ENCODE measurements at places on chromosomes 2 and 18.
A peak's percentile ranks its signal among the peaks of the same experiment; 100 is the strongest.

DNA sequence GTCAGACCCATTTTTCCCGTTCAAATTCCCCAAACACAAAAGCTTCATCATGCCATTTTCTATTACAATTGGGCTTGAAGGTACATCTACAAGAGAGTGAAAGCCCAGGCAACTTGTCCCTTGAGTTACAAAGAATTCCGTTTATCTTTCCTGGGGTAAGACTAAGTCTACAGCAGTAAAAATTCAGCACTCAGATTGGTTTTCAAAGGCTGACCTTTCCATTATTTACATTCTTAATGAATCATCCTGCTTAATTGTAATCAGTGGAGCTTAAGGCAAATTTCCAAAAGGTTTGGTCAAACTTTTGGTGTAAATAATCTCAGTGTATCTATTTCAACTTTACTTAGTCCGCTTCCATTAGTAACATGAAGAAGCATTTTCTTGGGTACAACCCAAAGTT, 33.4 kb upstream of the ST3GAL5 start:
- no peak overlapping the region for H3K4me3 ChIP-seq
- DNase-seq: no peak
- no peaks in the 10 kb centered on the region for H3K36me3 ChIP-seq

DNA sequence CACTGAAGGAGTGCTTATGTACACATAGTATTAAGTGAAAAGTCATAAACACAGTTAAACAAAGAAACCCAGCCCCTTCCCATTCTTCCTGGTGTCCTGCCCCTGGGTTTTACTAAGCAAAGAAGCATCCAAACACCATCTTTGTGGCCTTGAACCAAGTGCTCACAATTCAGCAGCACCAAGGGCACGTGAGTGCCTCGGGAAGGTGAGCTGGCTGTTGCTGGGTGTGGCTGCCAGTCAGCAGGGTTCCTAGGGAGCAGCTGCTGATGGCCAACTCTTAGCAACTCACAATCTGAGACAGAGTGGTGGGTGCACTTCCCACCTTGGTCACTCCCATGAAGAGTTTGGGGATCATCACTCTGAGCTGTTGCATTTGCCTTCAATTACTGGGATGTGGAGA, 97.7 kb upstream of the PGAP1 start:
- peaks cover 7% of the 10 kb centered on the region for H3K36me3 ChIP-seq
- no peaks in the 10 kb centered on the region for H3K4me1 ChIP-seq
- no peak overlapping the region for H3K27ac ChIP-seq
- no peak for DNase-seq
- no peak overlapping the region for H3K4me3 ChIP-seq
- no peaks in the 10 kb centered on the region for H3K27me3 ChIP-seq

DNA sequence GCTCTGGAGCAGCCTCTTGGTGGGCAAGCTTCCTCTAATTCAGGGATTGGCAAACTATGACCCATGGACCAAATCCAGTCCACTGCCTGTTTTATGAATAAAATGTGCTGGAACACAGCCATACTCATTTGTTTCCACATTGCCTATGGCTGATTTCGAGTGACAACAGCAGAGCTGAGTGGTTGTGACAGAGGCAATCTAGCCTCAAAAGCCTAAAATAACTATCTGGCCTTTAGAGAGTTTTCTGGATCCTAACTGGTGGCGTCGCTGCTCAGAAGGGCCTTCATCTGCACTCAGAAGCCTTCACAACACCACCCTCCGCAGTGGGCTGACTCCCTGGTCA, 147.1 kb downstream of the CCBE1 start:
- H3K27ac ChIP-seq: no peak overlapping the region
- no peaks in the 10 kb centered on the region for H3K27me3 ChIP-seq
- DNase-seq: no peak
- H3K4me1 ChIP-seq: no peaks in the 10 kb centered on the region
- H3K4me3 ChIP-seq: no peak overlapping the region

GRCh38 chr2:86073225-86073624, 32.5 kb downstream of the POLR1A start:
- H3K4me1 ChIP-seq: peaks cover 17% of the 10 kb centered on the region
- no peak for DNase-seq
- H3K27ac ChIP-seq: no peak overlapping the region
- no peak overlapping the region for H3K4me3 ChIP-seq
- peaks cover 62% of the 10 kb centered on the region for H3K36me3 ChIP-seq

DNA sequence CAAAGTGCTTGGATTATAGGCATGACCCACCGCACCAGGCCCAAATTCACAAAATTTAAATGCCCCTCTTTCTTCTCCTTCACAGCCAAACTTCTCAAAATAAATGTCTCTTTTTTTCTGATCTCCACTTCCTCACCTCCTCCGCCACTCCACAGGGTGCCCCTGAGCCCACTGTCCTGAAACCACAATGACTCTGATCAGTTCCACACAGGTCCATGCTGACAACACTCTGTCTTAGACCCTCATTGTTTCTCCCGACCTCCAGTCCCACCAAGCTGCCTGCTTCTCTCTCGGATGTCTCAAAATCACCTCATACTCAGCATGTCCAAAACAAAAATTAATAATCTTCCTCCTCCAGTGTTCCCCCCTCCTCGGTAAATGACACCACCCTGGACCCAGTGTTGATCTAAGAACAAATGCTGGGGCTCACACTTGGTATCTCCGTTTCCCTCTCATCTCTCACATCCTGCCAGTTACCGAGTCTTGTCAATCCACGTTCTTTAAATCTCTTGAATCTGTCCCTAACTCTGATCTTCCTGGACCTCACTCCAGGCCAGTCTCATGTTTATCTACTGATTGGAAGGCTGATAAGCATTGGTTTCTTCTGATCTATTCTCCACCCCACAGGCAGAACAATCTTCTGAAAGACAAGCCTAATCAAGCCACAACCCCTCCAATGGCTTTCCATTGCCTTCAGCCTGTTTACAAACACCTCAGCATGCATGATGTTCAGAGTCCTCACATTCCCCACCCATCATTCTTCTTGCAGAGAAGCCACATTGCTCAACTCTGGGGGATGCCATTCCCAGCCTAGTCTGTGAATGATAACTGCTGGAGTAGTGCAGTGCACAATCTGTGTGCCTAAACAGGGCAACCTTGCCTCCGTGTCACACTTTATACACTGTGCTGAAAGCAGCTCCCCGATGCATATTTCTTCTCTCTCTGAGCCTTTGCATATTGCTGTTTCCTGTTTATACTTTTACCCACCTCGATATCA, 12.4 kb upstream of the ANKRD44 start:
- no peaks in the 10 kb centered on the region for H3K36me3 ChIP-seq
- peaks cover 35% of the 10 kb centered on the region for H3K4me1 ChIP-seq
- H3K27ac ChIP-seq: no peak overlapping the region
- no peaks in the 10 kb centered on the region for H3K27me3 ChIP-seq
- no peak overlapping the region for H3K4me3 ChIP-seq

GRCh38 chr18:33157893-33158292, 282.6 kb downstream of the CCDC178 start:
- H3K4me3 ChIP-seq: no peak overlapping the region
- no peaks in the 10 kb centered on the region for H3K36me3 ChIP-seq
- H3K27ac ChIP-seq: no peak overlapping the region
- no peak for DNase-seq

DNA sequence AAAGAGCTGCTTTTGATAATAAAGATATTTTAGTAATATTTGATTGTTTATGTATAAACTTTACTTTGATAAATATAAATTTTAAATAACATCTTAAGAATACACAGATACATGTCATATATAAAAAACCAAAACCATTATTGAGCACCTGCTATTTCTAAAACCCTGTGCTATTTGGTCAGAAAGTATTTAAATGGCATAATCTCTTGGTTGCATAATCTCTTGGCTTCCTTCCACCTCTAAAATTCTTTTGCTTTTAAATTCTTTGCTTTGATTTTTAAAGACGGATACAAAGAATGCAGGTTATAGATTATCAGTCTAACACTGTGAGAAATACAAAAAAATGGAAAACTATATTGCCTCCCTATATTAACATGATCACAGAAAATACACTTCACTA, 36.9 kb downstream of the ACMSD start:
- no peak for DNase-seq
- H3K4me3 ChIP-seq: no peak overlapping the region
- H3K4me1 ChIP-seq: no peaks in the 10 kb centered on the region
- H3K27me3 ChIP-seq: no peaks in the 10 kb centered on the region
- H3K36me3 ChIP-seq: no peaks in the 10 kb centered on the region

- no peak overlapping the region for H3K4me3 ChIP-seq
- H3K4me1 ChIP-seq: peaks cover 49% of the 10 kb centered on the region
- peak; percentile 99 for DNase-seq
- H3K27me3 ChIP-seq: no peaks in the 10 kb centered on the region
- H3K27ac ChIP-seq: peak overlapping the region; percentile 88
Measured at GRCh38 chr2:234483568-234484251, 13.2 kb downstream of the ARL4C start.

- no peak for DNase-seq
- H3K36me3 ChIP-seq: peaks cover 8% of the 10 kb centered on the region
- no peaks in the 10 kb centered on the region for H3K27me3 ChIP-seq
- peaks cover 25% of the 10 kb centered on the region for H3K4me1 ChIP-seq
- H3K27ac ChIP-seq: no peak overlapping the region
Measured at GRCh38 chr2:25418944-25419677, 77.4 kb upstream of the DNMT3A start.

DNA sequence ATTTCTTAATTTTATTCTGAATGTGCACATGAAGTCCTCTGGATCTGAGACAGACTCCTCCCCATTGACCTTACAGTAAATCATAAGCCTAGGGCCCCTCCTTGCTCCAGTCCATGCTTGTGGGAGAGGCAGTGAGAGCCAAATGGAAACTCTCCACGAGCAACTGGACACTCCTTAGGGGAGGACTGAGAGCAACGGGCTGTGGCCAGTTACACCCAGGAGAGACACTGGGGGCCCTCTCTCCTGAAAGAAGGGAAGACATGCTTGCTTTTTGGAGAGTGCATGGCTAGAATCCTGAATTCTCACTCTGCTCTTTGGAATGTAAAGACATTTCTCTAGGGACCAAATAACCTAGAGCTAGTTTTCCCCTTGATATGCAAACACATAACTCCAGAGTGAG, 49.0 kb upstream of the BIN1 start:
- peaks cover 9% of the 10 kb centered on the region for H3K4me1 ChIP-seq
- DNase-seq: no peak
- H3K27me3 ChIP-seq: no peaks in the 10 kb centered on the region
- H3K4me3 ChIP-seq: no peak overlapping the region
- no peak overlapping the region for H3K27ac ChIP-seq
- H3K36me3 ChIP-seq: no peaks in the 10 kb centered on the region

DNA sequence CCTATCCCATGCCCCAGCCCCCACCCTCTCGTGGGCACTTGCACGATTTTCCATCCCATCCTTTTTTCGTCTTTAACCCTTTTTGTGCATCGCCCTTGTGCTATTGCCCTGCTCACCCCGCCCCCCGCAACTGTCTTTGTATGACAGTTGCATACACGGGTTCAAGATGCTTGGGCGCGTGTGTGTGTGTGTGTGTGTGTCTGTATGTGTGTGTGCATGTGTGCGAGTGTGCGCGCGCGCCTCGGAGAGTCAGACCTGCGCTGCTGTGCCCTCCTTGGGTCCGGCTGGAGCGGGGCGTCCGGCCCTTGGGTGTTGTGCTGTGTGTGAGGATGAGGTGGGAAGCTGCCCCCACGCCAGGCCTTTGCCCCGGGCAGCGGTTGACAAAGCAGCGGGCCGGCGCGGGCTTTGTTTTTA, 230.7 kb downstream of the HAUS1 start:
- H3K27ac ChIP-seq: no peak overlapping the region
- peak overlapping the region; percentile 60 for H3K4me3 ChIP-seq
- DNase-seq: peak; percentile 31
- H3K36me3 ChIP-seq: no peaks in the 10 kb centered on the region

- no peak overlapping the region for H3K4me3 ChIP-seq
- H3K27ac ChIP-seq: no peak overlapping the region
- no peaks in the 10 kb centered on the region for H3K27me3 ChIP-seq
- H3K4me1 ChIP-seq: no peaks in the 10 kb centered on the region
- no peak for DNase-seq
Measured at GRCh38 chr2:170002096-170002495, 174.8 kb downstream of the UBR3 start.

- no peaks in the 10 kb centered on the region for H3K27me3 ChIP-seq
- DNase-seq: no peak
- H3K4me1 ChIP-seq: peaks cover 52% of the 10 kb centered on the region
Measured at GRCh38 chr2:73980566-73980965, 4.1 kb upstream of the TET3 start.

DNA sequence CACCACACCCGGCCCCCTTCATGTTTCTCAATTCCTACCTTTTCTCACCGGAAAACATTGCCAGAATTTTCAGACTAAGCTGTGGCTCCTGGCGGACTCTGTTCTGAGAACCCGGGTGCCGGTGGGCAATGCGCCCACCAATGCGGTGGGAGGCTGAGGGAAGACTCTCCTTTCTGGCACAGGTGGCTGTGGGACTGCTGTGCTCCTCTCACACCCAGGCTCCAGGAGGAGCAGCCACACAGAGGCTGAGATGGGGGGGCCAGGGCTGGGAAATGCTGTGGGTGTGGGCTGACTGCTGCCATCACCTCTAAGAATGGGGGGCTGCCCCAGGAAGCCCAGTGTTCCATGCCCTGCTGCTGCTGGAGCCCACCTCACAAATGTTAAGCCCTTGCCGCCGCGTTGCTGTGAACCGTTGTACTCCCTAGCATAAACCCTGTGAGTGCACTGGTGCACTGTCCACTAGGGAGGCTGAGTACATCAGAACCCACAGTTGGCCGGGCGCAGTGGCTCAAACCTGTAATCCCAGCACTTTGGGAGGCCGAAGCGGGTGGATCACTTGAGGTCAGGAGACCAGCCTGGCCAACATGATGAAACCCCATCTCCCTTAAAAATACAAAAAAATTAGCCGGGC, 152.6 kb downstream of the LDLRAD4 start:
- no peak overlapping the region for H3K4me3 ChIP-seq
- H3K36me3 ChIP-seq: no peaks in the 10 kb centered on the region
- no peaks in the 10 kb centered on the region for H3K27me3 ChIP-seq
- DNase-seq: no peak
- H3K4me1 ChIP-seq: peaks cover 5% of the 10 kb centered on the region
- H3K27ac ChIP-seq: no peak overlapping the region

DNA sequence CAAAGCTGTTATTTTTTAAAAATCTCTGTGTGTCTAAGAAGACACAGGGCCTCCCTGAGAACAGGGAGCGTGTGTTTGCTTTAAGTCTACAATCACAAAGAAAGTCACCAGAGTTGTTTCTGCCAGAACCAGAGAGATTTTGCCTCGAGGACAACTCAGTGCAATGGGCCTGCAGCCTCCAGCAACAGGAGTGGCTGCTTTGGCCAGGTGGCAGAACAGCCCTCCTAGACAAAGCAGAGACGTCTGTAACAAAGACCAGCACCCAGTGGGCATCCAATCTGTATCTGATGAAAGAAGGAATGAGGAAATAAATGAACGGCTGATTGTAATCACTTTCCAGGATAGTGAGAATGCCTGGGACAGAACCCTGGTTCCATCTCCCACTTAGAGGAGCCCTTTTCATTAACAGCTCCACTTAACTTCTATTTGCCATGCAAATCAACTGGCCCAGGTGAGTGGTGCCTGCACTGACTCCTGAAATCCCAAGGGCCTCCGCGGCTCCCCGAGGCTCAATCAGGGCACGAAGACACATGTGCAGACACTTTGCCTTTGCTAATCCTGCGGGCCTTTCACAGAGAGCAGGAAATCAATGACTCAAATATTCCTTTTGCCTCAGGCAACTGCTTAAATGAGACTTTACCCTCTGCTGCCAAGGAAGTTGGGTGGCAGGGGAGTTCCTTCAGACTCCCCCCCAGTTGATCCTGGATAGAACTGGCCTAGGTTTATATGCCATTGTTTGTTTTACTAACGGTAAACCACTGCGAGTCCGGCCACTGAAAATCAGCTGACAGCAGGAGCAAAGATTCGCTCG, 146.5 kb downstream of the CABLES1 start:
- H3K36me3 ChIP-seq: no peaks in the 10 kb centered on the region
- DNase-seq: no peak
- H3K4me1 ChIP-seq: no peaks in the 10 kb centered on the region
- no peak overlapping the region for H3K27ac ChIP-seq
